ENCODE measurements at places on chromosomes 1 and 21.

DNA sequence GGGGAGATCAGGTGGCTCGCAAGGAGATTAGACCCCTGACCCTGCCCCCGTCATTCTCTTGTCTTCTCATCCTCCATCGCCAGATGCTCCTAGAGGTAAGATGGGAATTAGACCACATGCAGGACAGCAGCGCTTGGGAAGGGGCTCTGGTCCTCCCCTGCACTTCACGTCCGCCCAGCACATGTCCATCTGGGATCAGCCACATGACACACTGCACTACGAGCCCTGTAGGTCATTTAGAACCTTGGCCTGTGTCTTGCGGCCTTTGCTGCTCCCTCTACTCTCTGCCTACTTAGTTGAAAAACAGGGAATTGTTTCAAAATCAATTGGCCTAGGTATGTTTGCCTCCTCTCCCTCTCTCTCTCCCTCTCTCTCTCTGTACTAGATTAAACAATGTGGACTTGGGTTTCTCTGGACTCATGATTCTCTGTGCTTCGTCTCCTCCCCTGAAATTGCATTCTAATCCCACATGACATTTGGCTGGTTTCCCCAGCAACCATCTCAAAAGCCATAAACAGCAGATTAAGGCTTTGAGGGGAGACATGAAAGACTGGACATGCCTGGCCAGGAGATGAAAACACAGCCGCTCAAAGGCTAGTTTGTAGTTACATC lies 3.8 kb upstream of the NCMAP start:
- peak; percentile 87 for DNase-seq

DNA sequence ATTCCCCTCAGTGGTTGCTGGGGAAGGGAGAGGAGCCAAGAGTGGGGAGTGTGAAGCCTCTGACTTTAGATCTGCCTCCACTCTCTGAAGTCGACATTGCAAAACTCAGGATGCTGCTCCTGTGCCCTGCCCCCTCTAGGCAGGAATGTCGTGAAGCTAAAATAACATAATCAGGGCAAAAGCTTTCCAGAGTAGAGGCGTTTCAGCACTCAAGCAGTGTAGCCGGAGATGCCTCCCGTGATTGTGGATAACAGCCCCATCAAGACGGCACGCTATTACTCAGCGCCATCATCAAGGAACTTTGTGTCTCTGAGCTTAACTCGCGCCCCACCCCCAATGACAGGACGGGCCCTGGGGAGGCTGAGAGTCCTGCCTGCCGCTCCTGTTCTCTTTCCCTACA lies 60.0 kb downstream of the FBXO2 start:
- no peak for DNase-seq

- DNase-seq = no peak
Observed at GRCh38 chr1:16023050-16023653, 1.3 kb downstream of the CLCNKA start.

DNA sequence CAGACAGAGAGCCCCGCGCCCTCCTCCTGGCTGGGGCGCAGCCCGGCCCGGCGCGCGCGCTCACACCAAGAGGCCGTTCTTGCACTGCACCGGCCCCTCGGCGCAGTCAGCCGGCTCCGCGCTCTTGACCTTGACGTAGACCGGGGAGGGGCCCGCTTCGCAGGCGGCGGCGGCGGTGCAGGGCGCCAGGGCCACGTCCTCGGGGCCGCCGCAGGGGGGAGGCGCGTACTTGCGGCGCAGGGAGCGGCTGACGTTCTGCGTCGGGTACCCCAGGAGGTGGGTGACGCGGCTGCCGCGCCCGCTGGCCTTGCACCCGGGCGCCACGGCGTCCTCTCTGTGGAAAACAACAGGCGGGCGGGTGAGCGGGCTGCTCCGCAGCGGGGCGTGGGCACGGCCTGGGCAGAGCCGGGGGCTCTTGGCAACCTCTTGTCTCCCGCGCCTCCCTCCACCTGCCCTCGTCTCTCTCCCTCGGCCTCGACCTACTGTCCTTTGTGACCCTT lies 7.7 kb downstream of the VSIG8 start:
- DNase-seq = peak; percentile 55

GRCh38 chr1:165857046-165857801 lies 29.8 kb downstream of the UCK2 start:
- no peak for DNase-seq

DNA sequence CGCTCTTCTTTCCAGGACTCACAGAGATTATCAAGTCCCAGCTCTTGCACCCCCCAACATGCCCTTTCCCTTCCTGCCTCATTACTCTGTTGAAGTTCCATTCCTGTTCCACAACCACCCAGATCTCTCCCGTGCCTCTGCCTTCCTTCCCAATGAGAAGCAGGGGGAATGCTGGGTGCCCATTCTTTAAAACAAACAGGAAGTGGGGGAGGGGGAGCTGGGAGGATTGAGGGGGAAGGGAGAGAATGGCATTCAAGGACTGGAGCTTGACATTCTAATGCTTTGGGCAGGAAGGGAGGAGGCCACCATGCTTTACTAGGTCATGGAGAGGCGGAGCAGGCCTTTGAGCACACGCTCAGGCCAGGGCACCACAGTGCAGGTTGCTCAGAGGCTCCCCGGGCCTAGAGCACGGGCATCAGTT lies 150.3 kb upstream of the IRF2BP2 start:
- no peak for DNase-seq

- DNase-seq = no peak
Observed at GRCh38 chr1:8562881-8563865, 245.3 kb downstream of the SLC45A1 start.

DNA sequence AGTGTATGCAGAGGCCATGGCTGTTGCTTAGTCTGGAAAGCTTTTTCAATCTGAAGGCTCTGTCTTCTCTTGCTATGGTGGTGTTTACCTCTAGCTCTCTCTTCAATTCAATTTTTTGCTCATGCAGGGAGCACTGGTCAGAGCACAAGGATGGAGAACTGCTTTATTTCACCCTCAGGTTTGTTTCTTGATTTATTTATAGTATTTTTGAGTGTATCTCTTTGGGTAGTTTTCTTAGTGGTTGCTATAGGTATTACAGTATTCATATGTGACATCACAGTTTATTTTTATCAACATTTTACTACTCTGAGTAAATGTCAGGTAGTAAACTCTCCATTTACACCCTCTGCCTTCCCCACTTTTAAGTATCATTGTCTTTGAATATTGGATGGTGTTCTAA lies 147.9 kb downstream of the RASAL2 start:
- no peak for DNase-seq

GRCh38 chr1:51238034-51238403 lies 1.9 kb downstream of the RNF11 start:
- DNase-seq = peak; percentile 61

DNA sequence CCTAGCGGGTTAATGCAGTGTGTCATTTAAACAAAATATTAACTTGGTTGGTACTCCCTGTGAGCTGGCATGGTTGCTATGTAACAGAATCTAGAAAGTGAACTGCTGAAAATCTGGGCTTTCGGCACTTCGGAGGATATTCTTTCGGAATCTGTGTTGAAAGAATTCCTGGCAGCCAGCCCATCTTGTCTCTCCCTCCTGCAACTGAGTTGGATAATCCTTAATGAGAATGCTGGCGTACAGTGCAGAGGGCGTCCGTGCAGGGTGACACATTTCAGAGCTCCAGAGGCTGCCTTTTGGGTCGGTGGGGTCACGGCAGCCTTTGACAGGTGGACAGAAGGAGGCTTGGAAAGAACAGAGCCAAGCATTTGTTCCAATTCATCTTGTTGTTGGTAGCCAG lies 3.7 kb downstream of the KAZN start:
- DNase-seq = peak; percentile 66

DNA sequence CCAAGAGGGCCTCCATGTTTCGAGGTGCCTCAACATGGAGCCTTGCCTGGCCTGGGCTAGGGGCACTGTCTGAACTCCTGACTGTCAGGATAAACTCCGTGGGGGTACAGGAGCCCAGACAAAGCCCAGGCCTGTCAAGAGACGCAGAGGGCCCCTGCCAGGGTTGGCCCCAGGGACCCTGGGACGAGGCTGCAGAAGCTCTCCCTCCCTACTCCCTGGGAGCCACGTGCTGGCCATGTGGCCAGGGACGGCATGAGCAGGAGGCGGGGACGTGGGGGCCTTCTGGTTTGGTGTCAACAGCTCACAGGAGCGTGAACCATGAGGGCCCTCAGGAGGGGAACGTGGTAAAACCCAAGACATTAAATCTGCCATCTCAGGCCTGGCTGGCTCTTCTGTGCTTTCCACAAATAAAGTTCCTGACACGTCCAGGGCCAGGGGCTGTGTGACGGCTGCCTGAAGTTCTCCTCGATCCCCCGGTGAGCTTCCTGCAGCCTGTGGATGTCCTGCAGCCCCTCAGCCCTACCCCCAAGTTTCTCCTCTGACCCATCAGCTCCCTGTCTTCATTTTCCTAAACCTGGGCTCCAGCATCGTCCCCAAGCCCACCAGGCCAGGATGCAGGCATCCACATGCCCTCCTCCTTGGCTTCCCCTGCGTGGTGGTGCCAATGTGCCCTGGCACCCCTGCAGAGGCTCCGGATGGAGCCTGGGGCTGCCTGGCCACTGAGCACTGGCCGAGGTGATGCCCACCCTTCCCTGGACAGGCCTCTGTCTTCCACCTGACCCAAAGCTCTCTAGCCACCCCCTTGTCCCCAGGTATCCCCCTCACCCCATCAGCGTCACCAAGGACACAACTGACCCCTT lies 12.8 kb upstream of the LRRC3 start:
- no peak for DNase-seq

- DNase-seq = no peak
Observed at GRCh38 chr1:234368320-234369032, 4.8 kb upstream of the COA6 start.

- DNase-seq = no peak
Observed at GRCh38 chr1:223258751-223259198, 105.2 kb downstream of the SUSD4 start.

DNA sequence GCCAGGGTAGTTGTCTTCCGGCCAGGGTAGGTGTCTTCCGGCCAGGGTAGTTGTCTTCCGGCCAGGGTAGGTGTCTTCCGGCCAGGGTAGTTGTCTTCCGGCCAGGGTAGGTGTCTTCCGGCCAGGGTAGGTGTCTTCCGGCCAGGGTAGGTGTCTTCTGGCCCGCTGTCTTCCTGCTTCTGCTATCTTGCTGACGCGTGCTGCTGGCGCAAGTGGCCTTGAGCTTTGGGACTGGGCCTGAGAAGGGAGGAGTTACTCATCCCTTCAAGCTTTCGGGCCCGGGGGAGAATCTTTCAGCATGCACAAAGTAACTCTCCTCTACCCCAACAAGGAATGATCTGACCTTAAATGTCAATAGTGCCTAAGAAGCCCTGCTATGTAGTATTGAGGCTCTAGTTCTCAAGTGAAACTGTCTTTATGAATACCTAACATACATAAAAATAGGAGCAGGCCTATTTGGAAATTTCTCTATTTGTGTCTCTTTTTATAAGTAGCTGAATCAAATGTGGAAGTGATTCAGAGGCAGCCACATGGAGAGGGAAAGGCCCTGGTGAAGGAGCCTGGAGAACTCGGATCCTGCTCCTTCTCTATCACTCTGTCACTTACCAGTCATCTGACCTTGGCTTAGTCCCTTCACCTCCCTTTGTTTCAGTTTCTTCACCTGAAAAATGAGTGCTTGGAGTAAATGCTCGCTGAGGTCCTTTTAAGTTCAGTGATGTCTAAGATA lies 65.6 kb downstream of the RGL1 start:
- DNase-seq = no peak

DNA sequence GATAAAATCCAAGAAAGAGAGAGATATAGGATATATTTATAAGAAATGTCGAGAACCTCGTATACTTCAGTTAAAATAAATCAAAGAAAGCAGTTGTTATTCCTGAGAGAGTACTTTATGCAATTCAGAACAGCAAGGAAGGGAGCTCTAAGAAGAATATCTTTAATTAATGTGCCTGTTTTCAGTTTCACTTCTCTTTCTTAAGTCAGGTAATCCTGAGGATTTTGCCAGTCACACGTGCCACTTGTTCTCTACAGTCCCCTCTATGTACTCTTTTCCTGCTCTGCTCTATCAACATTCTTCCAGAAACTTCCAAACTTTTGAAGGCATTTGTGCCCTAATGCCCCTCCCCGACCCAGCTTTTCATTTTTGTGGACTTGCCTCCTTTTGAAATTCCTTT lies 211.9 kb downstream of the AKT3 start:
- DNase-seq = no peak

- no peak for DNase-seq
Observed at GRCh38 chr1:245673881-245674414, 519.2 kb downstream of the KIF26B start.

DNA sequence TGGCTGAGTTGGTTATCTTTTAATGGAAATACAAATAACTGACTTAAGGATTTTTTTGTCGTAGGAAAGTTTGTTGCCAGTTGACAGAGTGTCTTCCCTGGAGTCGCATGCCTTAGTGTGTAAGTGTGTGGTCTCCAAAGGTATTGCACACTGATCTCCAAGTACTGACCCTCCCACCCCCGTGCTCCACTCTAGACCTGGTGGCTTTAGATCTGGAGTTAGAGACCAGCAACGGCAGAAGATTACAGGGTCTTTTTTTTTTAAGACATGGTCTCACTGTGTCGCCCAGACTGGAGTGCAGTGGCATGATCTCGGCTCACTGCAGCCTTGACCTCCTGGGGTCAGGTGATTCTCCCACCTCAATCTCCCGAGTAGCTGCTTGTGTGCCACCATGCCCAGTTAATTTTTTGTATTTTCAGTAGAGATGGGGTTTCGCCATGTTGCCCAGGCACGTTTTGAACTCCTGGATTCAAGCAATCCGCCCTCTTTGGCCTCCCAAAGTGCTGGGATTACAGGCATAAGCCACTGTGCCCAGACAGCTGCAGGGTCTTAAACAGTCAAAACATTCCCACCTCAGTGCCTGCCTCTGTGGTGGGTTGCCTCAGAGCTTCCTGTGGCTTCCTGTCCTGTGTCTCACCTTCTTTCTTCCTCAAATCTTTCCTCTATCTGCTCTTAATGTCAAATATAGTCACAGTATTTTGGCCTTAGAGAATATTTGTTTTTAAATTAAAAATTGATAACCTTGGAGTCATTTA lies 6.9 kb downstream of the TRAPPC10 start:
- no peak for DNase-seq

GRCh38 chr21:44838039-44838895 lies 20.4 kb upstream of the SUMO3 start:
- DNase-seq = peak; percentile 95

DNA sequence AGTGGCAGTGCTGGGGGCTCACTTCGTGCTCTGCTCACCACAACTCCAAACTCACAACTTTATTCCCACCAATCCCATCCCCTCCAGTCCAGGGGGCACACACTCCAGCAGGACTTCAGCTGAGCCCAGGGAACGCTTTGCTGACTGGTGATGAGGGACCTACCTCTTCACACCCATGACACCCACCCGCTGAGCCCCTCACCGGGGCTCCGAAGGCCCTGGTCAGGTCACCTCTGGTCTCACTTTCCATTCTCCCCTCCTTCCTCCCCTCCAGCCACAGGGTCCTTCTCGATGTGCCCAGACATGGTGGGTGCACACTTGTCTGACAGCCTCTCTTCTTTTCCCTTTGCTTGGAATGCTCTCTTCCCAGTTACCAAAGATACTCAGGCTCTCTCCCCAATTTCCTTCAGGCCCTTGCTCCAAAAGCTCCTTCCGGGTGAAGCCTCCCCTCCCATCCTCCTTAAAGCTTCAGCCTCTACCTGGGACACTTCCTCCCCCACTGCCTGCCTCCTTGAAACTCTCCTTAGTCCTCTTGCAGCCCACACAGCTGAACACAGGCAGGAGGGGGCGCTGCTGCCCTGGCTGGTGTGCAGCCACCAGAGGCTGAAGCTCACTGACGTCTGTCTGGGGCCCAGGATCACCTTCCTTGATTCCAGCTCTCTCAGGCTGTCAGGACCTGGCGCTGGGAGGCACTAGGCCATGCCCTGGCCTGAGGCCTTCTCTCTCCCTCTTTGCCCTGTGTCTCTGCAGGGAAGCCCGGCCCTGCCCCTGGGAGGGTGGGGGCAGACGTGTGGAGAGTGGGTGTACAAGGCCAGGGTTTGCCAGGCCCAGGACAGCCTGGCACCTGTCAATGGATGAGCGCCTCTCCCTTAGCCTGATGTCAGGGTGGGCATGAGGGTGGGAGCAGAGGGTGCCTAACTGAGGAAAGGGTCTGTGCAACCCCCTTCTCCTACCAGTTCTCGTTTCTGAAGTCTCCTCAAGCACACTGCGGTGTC lies 1.6 kb downstream of the KCNE1 start:
- peak; percentile 5 for DNase-seq
